Progenitor cell of endocrine pancreas (in vitro differentiated cells): ENCODE measurements at places on chromosomes 13 and 19.

GRCh38 chr19:54383330-54383729 lies 18.6 kb upstream of the LAIR1 start:
- DNase-seq, result no peak

DNA sequence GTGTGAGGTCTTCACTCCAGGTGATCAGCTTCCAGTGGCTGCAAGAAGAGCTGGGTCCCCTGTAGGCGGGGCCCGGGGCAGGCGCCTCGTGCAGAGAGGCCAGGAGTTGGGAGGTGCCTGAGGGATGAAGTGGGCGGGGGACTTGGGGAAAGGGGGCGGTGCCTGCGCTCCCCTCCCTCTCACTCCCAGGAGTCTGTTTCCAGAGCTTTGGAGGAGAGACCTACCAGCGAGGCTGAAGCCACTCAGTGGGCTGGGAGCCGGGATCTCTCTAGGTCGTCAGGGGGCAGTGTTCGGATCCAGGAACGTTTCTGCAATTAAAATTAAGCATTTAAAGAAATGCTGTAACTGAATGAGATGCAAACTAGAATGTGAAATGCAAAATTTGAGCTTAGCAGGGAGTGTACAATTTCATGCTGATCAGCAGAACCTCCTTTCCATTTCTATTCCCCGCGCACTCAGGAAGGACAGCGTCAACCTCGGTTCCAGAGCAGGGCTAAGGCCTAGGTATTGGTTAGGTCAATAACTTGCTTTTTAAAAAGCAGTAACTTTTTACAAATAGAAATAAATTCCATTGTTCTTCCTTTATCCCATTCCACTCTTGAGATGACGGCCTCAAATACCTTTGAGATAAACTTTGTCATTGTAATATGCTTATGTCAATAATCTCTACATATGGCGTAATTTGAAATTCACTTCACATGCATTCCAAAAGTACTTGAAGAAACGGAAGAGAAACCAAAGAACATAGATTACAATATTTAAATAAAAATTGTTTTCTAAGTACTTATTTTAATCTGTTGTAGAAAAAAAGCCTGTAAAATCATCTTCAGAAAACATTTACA lies 11.6 kb downstream of the ZNF160 start:
- no peak for DNase-seq

- no peak for DNase-seq
Observed at GRCh38 chr13:29136341-29136740, 316.2 kb downstream of the MTUS2 start.

GRCh38 chr19:38185562-38185961 lies 38.5 kb downstream of the DPF1 start:
- DNase-seq, result no peak

DNA sequence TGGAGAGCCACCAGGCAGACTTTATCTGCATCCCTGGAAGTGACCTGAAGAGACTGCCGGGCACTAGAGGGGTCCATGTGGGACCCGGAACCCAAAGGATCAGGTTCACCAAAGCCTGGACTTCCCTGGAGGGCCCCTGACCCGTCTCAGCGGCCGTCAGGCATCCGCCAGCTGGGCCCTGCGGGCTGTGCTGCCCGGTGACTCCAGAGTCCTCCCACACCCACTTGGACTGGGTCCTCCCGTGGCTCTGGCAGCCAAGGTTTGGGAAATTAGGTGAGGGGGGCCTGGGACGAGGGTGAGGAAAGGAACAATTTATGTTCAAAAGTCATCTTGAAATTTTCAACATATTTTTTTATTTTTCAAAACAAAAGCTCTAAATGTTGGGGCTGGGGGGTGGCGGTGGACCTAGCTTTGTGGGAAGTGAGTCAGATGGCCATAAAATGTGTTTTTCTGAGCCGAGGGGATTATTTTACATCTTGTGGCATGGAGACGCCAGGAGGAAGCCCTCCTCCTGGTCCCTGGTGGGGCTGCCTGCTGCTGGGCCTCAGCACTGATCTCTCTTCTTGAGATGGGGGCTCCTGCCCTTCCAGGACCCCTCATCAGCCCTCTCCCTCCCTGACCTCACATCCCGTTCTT lies 20.2 kb downstream of the CEBPA start:
- DNase-seq, result no peak

- DNase-seq, result no peak
Observed at GRCh38 chr19:55116859-55117662, at the start of gene PPP1R12C. Gene PPP1R12C (minus strand): TSS chr19:55117637. CDS start chr19:55117543, 94 bp downstream.

- no peak for DNase-seq
Observed at GRCh38 chr13:90627813-90628212, 719.7 kb upstream of the MIR17HG start.

DNA sequence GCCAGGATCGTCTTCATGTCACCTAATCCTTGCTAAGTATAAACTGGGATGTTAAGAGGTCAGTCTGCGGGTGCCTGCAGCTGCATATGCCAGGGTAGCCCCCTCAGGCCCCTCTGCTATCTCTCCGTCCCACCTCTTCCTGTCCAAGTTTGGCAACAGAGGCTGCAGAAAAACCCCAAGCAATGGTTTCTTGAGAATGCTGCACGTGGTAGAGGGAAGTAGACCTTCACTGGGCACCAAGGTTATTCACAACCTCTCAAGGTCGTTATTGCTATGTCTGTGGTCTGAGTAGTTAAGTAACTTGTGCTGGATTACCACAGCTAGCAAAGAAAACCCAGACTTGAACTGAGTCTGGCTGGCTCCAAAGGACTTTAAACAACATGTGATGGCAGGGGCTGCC lies 77.9 kb upstream of the XPO4 start:
- DNase-seq, result no peak

DNA sequence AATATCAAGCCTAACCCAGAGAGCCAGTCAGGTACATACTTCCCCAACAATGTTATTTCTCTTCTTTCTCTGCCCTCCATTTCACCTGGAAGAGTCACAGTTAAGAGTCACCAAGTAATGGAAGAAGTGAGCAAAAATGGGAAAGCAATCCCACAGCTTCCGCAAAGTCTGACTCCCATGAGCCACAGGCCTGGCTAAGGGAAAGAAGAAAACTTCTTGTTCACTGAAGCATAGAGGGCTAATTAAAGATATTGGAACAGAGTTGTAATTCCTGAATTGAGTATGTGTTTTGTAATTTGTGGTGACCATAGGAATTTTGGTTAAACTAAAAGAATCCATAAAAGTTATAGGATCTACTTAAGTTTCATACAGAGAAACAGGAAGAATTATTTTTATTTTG lies 830.9 kb upstream of the PCDH20 start:
- no peak for DNase-seq

DNA sequence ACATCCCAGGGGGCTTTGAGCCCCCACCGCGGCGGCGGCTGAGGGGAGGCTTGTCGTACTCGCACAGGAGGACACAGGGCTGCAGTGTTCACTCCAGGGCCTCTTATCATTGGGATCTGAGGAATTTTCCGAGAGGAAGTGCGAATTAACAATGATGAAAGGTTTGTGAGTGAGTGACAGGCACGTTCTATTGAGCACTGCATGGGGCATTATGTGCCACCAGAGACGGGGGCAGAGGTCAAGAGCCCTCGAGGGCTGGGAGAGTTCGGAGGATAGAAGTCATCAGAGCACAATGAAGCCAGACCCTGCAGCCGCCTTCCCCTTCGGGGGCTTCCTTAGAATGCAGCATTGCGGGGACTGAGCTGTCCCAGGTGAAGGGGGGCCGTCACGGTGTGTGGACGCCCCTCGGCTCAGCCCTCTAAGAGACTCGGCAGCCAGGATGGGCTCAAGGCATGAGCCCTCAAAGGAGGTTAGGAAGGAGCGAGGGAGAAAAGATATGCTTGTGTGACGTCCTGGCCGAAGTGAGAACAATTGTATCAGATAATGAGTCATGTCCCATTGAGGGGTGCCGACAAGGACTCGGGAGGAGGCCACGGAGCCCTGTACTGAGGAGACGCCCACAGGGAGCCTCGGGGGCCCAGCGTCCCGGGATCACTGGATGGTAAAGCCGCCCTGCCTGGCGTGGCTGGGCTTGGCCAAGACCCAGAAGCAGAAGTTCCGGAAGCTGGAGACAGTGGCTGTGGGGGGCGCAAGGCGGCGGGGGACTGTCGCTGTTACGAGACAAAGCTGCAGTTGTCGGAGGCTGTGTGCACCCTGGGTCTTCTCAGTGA lies 53.9 kb downstream of the MCF2L start:
- no peak for DNase-seq

DNA sequence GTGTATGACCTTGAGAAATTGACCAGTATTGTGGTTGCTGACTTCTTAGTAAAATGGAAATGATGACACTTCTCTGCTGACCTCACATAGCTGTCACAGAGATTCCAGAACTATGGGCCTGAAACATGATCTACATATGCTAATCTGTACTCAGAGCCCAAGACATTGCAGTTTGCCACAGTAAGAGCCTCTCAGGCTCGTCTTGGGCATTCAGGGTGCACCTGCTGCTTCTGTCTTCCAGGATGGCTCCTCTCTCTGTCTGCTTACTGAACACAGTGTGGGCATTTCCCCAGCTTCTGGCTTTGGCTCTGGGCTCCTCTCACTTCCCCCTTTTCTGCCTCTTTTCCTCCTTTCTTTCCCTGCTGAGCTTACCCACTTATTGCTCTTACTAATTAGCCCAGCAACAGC lies 22.3 kb upstream of the SLC46A3 start:
- no peak for DNase-seq

GRCh38 chr13:80555796-80556678 lies 215.1 kb upstream of the SPRY2 start:
- DNase-seq, result no peak

- no peak for DNase-seq
Observed at GRCh38 chr19:40302224-40303011, 17.3 kb upstream of the AKT2 start.

GRCh38 chr13:113900646-113901045 lies 36.8 kb upstream of the GAS6 start:
- DNase-seq, result no peak

DNA sequence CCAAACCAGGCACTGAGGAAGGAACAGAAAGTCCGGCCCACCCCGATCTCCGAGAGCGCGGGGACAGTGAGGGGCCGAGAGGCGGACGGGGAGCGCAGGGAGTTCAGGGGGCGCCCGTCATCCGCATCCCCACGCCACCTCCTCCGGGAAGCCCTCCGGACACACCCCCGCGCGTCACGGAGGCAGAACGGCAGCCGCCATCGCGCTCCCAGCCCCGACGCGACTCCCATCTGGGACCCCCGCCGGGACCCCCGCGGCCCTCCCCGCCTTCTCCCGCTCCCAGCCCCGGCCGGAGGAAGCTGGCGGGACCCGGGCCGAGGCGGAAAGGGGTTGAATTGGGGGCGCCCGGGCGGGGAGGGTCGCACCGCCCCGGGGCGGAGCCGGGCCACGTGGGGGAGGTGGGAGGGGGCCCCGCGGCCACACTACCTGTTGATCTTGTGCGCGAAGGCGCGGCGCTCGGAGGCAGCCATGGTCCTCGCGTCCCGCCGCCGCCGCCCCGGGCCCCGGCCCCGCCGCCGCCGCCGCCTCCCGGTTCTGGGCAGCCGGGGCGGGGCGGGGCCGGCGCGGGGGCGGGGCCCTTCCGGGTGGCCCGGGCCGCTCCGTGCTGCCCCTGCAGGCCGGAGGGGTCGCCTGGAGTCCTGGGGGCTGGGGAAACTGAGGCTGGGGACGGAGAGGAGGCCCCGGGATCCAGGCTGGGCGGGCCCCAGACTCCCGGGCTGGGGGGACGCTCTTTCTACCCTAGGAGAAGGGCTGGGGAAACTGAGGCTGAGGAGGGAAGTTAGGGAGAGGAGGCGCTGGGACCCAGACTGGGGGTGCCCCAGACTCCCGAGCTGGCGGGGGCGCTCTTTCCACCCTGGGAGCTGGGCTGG lies at the start of gene DOCK6:
DOCK6 (minus strand) TSS at position 554 of the 869 bp plus-strand sequence; CDS start at position 470, 84 bp downstream.
- peak; percentile 24 for DNase-seq

- no peak for DNase-seq
Observed at GRCh38 chr13:107942030-107942617, 273.2 kb downstream of the LIG4 start.

DNA sequence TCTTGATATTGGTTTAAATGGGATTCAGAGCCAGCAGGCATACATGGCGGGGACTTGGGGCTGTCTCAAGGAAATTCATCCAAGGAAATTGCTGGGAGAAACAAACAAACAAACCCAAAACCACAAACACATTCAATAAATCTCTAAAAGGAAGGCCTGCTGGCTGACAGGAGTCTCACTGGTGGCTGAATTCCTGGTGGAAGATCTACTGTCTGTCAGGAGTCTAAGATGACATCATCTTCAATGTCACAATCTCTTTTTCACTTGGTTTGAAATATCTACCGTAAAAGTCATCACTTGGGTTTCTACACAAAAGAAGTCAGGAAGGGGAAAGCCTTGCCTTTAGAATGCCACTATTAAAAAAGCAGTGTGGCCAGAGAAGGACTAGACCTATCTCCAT lies 87.9 kb downstream of the KLF5 start:
- no peak for DNase-seq

GRCh38 chr19:23769691-23770468 lies 11.2 kb upstream of the ZNF681 start:
- no peak for DNase-seq

- no peak for DNase-seq
Observed at GRCh38 chr19:2970201-2970835, 7.0 kb upstream of the TLE6 start.

DNA sequence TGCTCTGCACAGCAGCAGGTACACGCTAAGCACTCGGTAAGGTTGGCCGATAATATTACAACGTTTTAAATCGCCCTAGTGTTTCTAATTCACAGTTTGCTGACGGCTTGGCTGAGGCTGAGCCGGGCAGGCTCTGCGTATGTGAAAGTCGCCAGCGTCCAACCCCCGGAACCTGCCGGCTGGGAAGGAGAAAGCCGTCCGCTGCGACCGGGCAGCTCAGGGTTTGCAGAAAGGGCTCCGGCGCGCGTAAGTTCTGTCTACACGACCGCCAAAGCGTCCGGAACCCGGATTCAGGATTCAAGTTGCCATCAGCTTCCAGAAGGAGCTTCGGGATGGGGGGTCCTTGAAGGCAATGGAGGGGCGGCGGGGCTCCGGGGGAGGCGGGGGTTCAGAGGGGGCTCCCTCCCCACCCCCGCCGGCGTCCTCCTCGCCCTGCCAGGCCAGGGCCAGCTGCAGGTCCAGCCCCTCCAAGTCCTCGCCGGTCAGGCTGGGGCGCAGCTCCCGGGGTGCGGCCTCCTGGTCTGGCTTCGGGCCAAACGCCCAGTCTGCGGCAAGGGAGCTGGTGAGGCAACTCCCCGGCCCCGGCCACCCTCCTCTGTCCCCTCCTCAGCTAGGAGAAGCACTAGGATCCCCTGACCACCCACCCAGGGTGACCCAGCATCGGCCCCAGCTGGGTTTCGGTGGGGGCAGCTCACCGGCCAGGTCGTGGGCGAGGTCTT lies 575 bp downstream of the SMIM44 start:
- no peak for DNase-seq

- DNase-seq, result peak; percentile 58
Observed at GRCh38 chr19:29771708-29772414, 39.9 kb upstream of the CCNE1 start.

- peak; percentile 34 for DNase-seq
Observed at GRCh38 chr13:25171517-25172302, at the start of gene AMER2. Gene AMER2 (minus strand): TSS chr13:25172288. CDS start chr13:25171619, 669 bp downstream.

GRCh38 chr19:52048555-52049501 lies at the start of gene ZNF432:
Gene ZNF432 (minus strand): TSS chr19:52048838. CDS start chr19:52046868, 1,970 bp downstream.
- DNase-seq, result peak; percentile 82

GRCh38 chr13:74015137-74015536 lies 119.1 kb downstream of the KLF12 start:
- DNase-seq, result no peak

GRCh38 chr13:30722361-30722760 lies 13.0 kb upstream of the ALOX5AP start:
- DNase-seq, result no peak

- no peak for DNase-seq
Observed at GRCh38 chr13:45928843-45929242, 77.3 kb upstream of the SIAH3 start.

- no peak for DNase-seq
Observed at GRCh38 chr19:46944918-46945628, 74.6 kb upstream of the NPAS1 start.

- DNase-seq, result no peak
Observed at GRCh38 chr13:113184568-113185440, 23.7 kb downstream of the PCID2 start.
